T-helper 17 cell (primary cell): ENCODE measurements at places on chromosomes 2 and 18. TPM values are rescaled to one million over a fixed set of nuclear protein-coding genes. Genes with fewer than 3 reads are reported as not detected.

- H3K27ac ChIP-seq: no peak overlapping the region
- H3K4me1 ChIP-seq: peaks cover 2% of the 10 kb centered on the region
- H3K27me3 ChIP-seq: no peaks in the 10 kb centered on the region
- H3K36me3 ChIP-seq: no peaks in the 10 kb centered on the region
- no peak for DNase-seq
Observed at GRCh38 chr2:43939695-43940256, 56.0 kb downstream of the LRPPRC start.

GRCh38 chr18:69943021-69943420, 4.7 kb downstream of the CD226 start:
- peaks cover 51% of the 10 kb centered on the region for H3K4me1 ChIP-seq
- no peaks in the 10 kb centered on the region for H3K27me3 ChIP-seq
- peaks cover 15% of the 10 kb centered on the region for H3K36me3 ChIP-seq
- peak overlapping the region; percentile 56 for H3K27ac ChIP-seq

DNA sequence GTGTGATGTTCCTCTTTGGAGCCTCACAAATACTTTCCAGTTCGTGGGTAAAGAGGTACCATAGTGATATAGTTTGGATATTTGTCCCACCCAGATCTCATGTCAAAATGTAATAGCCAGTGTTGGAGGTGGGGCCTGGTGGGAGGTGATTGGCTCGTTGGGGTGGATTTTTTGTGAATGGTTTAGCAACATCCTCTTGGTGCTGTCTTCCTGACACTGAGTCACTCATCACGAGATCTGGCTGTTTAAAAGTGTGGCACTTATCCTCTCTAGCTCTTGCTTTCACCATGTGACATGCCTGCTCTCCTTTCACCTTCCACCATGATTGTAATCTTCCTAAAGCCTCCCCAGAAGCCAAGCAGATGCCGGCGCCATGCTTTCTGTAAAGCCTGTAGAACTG, 3.0 kb upstream of the CCDC93 start:
- DNase-seq: no peak
- no peak overlapping the region for H3K4me3 ChIP-seq
- H3K36me3 ChIP-seq: no peaks in the 10 kb centered on the region
- no peak overlapping the region for H3K27ac ChIP-seq

Gene IMPACT
- total RNA-seq: 15.2 TPM

Gene DSG1
- not detected for total RNA-seq
